Stimulated activated CD8-positive, alpha-beta memory T cell treated with anti-CD3 and anti-CD28 coated beads, Interleukin-7, amount 100 ng/mL, for 24 hours (primary cell): ENCODE measurements at places on chromosomes 2 and 18.

- DNase-seq: no peak
Observed at GRCh38 chr2:172373766-172374165, 53.6 kb upstream of the ITGA6 start.

- no peak for DNase-seq
Observed at GRCh38 chr2:73249636-73250035, 15.5 kb downstream of the CCT7 start.

- DNase-seq: no peak
Observed at GRCh38 chr2:85957256-85957655, 68.5 kb upstream of the ST3GAL5 start.

DNA sequence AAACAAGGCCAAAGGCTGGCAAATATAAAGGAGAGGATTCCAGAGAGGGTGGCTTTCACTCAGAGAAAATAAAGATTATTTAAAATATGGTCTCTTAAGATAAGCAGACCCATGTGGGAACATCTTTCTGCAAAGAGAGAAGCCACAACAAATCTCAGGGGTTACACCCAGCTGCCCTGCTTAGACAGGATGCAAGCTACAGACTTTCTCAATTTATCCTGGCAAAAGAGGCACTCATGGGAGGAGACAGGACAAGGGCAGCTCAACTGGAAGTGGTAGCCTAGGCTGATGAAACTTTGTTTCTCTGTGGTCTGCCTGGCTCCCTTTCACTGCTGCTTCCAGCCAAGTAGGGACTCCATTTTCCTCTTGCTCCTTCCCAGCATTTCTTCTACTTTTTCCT, 25.9 kb upstream of the SULT1C4 start:
- no peak for DNase-seq

- DNase-seq: no peak
Observed at GRCh38 chr18:48889115-48889941, 61.4 kb downstream of the SMAD7 start.

GRCh38 chr2:230748087-230748486, 35.4 kb downstream of the CAB39 start:
- DNase-seq: no peak

GRCh38 chr2:96146153-96146880, 1.1 kb upstream of the DUSP2 start:
- DNase-seq: peak; percentile 78

- no peak for DNase-seq
Observed at GRCh38 chr2:16623031-16623430, 42.6 kb downstream of the CYRIA start.

- DNase-seq: no peak
Observed at GRCh38 chr2:64844087-64844486, 145.1 kb upstream of the SLC1A4 start.

DNA sequence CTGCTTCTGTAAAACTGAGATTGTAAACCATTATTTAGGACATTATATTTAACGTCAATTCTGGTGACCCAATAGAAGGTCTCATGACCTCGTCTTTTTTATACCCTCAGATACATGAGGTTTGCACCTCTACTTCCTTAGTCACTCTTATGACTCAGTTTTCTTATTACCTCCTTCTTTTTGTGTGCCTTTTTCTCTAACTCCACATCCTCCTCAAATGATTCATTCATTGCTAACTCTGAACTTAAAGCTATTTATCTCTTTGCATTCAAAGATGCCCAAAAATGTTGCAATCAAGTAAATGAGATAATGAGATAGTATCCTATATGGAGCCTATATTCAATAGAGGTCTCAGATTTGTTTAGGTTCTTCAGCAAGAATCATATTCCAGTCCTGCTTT, 121.0 kb upstream of the KYNU start:
- no peak for DNase-seq

DNA sequence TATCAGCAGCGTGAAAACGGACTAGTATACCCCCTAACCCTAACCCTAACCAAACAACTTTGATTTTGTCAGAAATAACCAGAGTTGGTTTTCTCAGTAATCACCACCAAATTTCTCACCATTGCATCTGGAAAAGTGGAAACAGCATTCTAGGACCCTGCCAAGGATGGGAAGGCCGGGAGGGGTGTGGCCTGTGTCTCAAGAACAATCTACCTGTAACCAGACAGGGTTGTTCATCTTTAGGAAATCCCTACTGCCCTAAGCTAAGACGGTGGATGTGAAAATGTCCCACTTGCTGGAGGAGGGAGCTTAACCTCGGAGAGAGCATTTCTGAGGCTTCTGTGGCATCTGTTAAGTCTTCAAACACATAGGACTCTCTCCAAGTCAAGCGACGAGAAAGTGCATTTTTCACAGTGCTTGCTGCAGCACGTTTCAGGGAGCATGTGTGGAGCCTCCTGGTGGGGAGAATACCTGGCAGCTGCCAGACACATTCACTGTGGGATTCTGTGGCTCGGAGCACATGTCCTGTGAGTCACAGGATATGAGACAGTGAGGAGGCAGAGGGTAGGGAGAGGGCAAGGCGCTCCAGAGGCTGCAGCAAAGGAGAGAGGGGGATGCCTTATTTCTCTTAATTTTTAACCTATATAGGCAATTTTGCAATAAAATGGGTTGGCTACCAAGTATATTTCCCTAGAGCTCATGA, 207.5 kb downstream of the SPP2 start:
- DNase-seq: no peak
